Progenitor cell of endocrine pancreas (in vitro differentiated cells): ENCODE measurements at places on chromosomes 1 and 21.

- DNase-seq, result no peak
Measured at GRCh38 chr1:10304295-10304694, 93.9 kb downstream of the KIF1B start.

DNA sequence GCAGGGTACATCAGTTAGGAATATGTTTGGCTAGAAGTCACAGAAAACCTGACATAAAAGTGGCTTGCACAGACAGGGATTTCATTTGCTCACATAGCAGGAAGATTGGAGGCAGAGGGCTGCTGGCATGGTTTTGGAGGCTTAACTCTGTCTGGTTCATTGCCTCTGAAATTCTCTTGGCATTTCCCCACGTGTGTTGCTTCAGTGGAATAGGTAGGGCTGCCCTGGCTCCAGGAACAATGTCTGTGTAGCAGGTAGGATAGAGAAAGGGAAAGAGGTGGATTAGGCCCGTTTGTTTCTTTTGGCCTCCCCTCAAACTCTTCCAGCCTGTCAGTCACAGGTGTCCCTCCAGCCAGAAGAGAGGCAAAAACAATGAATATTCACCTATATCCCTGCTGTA lies 20.5 kb upstream of the SIPA1L2 start:
- DNase-seq, result no peak

- peak; percentile 48 for DNase-seq
Measured at GRCh38 chr1:175887981-175888428, 144.6 kb upstream of the TNR start.

DNA sequence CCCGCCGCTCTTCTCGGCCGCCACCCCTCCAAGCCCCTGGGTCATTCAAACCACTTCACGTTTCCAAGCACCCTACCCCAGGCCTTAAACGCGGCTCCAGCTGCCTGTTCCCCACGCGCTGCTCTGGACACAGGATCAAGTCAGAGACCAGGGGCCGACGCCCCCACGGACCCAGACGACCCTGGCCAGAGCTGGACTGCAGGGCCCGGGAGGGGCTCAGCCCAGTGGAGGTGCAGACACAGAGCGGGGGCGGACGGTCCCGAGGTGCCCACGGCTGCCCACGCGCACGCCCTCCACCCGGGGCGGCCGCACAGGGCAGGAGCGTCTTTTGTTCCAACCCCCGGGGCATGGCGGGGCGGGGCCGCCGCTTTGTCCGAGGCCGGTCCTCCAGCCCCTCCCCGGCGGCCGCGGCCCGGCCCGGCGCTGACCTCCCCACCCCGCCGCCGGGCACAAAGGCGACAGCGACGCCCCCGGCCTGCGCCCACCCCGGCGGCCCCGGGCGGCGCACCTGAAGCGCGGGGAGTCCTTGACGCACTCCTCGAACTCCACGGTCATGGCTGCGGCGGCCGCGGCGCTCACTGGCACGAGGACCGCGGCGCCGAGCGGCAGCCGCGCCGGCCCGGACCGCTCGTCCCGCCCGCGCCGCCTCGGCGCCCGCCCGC lies 338 bp downstream of the ACAP3 start:
- no peak for DNase-seq

GRCh38 chr21:27190601-27191000 lies 223.7 kb upstream of the ADAMTS5 start:
- DNase-seq, result no peak

GRCh38 chr1:186532466-186532865 lies 71.6 kb upstream of the PDC start:
- no peak for DNase-seq

DNA sequence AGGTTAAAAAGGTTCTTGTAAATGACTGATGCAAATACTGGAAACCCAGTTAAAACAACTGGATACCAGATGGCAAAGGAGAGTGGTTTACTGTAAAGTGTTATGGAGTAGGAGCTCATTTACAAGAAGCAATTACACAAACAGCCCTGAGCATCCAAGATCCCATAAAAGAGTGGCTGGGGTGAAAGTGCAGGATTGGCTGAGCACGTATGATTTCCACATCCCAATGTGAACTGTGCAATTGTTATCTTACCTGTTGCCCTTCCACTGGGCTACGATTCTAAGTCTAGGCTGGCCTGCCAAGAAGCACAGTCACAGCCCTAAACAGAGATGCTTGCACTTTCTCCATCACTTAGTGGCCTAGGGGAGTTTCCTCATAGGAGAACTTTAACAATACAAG lies 277.6 kb upstream of the RUNX1 start:
- DNase-seq, result no peak

- DNase-seq, result no peak
Measured at GRCh38 chr1:210291786-210292230, 36.9 kb upstream of the HHAT start.

GRCh38 chr1:41530411-41530810 lies 45.9 kb upstream of the EDN2 start:
- DNase-seq, result no peak

- no peak for DNase-seq
Measured at GRCh38 chr1:183604038-183604808, 14.0 kb upstream of the NCF2 start.

GRCh38 chr1:5888606-5889211 lies 103.5 kb downstream of the NPHP4 start:
- no peak for DNase-seq

DNA sequence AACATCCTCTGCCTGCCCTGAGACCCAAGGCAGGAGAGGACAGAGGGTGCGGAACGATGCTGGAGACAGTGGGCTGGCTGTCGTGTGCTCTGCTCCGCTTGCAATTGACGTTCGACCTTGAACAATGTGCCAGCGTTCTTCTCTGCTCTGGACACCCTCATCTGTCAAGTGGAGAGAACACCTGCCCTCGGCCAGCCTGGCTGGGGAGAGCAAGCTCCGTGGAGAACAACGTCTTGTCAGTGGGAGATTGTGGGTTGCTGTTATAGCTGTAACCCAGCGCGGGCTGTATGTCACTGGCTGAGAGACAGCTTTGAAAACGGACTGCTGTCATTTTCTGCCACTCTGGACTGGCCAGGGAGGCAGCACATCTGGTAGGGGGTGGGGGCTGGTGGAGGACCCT lies 14.7 kb downstream of the KIAA1614 start:
- no peak for DNase-seq

- DNase-seq, result no peak
Measured at GRCh38 chr1:195345149-195345548, 1263.1 kb downstream of the KCNT2 start.

DNA sequence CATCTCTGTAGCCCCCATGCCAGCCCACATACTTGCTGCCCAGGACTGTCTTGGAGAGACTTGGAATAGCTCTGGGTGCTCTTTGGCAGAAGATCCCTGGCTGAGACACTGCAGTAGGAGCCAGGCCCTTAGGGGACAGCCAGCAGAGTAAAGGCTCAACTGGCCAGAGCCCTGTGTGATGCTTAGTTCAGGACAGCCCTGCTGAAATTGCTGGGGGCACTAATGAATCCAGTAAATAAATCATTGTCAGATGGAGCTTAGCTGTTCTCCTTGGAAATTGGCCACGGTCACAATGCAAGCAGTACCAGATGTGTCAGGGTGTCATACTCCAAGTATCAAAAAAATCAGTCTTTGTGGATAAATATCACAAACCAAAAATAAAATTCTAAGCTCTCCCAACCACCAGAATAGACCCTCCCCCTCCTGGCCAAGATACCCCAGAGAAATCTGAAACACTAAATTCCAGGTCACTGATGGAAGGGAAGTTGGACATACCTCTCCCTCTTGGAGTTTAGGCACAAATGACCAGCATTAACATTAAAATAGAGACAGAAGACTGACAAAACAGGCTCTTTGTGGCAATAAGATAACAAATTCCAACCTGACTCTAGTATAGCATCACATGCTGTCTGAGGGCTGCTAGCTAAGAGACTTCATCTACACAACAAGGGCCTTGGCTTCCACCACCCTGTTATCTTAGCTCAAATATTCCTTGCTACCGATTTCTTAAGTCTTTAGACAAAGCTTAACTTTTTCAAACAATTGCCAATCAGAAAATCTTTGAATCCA lies 83.2 kb upstream of the DNAH14 start:
- no peak for DNase-seq

DNA sequence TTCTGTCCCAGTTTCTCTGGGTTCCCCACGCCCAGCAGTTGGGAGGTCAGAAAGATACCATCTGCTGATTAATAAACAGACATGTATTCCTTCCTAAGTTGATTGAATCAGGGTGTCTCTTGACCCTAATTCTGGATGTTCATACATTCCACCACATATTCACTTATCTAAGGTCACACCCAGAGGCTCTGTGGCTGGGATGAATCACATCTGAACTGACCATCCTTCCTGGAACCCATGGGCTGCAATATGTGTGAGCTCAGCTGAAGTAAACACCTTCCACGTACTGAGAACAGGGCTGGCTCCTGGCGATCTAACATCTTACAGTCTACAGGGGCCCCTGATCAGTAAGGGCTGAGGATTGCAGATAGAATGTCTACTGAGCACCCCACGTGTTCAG lies 20.5 kb upstream of the TRABD2B start:
- DNase-seq, result no peak

DNA sequence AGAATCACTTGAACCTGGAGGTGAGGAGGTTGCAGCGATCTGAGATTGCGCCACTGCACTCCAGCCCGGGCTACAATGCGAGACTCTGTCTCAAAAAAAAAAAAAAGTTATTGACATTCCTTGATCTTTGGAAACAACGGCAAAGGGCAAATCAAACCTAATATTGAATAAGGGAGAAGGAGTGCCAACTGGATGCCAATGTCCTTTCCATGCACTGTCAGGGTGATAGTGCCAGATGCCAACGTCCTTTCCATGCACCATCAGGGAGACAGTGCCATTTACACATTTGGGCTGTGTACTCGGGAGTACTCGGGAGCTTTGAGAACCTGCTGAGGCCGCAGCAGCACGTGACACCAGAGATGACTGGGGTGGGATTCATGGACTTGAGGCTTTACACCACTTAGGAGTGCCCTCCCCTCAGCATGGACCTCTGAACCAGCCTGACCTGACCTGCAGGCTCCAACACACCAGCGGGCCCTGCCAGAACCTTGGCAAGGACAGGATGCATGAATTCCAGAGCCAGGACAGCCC lies 34.5 kb upstream of the SOD1 start:
- DNase-seq, result no peak
